ENCODE measurements at places on chromosomes 13 and 19.

DNA sequence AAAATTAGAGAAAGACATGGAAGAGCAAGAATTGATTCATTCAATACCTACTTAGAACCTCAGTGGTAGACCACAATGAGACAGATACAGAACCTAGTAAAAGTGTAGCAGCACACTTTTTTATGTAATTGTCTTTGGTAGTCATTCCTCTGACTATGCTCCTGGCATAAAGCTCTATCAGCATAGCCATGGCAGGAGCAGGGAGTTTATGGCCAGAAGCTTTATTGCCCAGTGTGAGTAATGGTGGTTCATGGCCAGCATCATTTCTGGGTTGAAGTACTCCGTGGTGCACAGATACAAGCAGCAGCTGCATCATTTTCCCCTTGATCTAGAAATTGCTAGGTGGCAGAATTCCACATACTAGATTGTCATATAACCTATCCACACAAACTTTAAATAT is 352.6 kb downstream of the TBC1D4 start:
- no peak for DNase-seq

- DNase-seq, result no peak
Observed at GRCh38 chr13:85288698-85289097, 510.5 kb downstream of the SLITRK6 start.

- no peak for DNase-seq
Observed at GRCh38 chr13:89372193-89372592, 1701.0 kb downstream of the SLITRK5 start.

DNA sequence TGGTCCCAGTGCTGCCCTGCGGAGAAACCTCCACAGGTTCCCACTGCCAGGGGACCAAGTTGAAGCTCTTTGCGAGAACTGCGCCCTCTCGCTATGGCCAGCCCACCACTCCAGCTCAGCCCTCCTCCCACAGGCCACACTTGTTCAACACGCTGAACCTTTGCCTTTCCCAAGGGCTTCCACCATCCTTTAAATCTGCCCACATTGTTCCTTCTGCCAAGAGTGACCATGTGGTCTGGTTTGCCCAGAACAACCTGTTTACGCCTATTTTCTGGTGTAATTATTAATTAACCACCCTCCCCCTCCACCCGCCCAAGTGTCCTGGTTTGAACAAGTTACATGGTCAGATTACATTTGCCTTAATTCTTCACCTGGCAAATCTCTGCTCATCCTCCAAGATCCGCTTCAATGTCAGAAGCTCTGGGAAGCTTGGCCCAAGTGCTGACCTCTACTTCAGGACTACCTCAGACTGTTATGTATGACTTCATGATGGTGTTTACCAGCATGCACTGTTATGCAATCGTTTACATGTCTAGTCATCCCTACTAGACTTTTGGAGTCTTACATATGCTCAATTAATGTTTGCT is 12.0 kb upstream of the USP12 start:
- no peak for DNase-seq

- no peak for DNase-seq
Observed at GRCh38 chr19:51794885-51795490, at the start of gene FPR3. Gene FPR3 (plus strand): TSS chr19:51795157. CDS start chr19:51823749, 28,592 bp downstream.

- no peak for DNase-seq
Observed at GRCh38 chr13:66578305-66578704, 651.8 kb downstream of the PCDH9 start.

GRCh38 chr13:48160606-48161278 is 65.8 kb upstream of the MED4 start:
- peak; percentile 61 for DNase-seq

DNA sequence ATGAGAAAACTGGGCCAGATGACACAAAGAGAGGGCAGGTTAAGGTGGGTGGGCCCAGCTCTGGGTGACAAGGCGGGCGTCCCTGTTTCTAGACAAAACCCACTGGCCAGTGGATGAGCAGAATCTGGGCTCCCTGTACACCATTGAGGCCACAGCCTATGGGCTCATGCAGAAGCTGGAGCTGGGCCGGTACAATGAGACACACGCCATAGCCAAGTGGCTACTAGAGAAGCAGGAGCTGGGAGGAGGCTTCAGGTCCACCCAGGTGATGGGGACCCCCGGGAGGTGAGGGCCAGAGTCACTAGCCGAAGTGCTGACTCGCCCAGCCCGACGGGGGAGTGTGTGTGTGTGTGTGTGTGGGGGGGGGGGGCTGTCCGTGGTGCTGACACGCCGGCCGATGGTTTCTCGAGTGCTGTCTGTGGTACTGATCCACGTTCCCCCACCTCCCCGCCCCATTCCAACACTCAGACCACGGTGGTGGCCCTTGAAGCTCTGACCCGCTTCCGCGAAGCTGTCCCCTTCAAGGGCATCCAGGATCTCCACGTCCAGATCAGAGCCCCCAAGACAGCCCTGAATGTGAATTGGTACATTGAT is 24.3 kb upstream of the SHFL start:
- no peak for DNase-seq

- DNase-seq, result no peak
Observed at GRCh38 chr19:5155586-5156210, 184.9 kb downstream of the PTPRS start.

- DNase-seq, result no peak
Observed at GRCh38 chr13:81319351-81319750, 978.4 kb upstream of the SPRY2 start.

GRCh38 chr13:77810430-77810829 is 108.2 kb downstream of the EDNRB start:
- no peak for DNase-seq

GRCh38 chr13:24223341-24224231 is 63.1 kb downstream of the SPATA13 start:
- DNase-seq, result no peak

GRCh38 chr19:54709212-54709948 is 14.9 kb upstream of the KIR3DL3 start:
- no peak for DNase-seq

- no peak for DNase-seq
Observed at GRCh38 chr19:41356984-41357739, 3.4 kb upstream of the TGFB1 start.

DNA sequence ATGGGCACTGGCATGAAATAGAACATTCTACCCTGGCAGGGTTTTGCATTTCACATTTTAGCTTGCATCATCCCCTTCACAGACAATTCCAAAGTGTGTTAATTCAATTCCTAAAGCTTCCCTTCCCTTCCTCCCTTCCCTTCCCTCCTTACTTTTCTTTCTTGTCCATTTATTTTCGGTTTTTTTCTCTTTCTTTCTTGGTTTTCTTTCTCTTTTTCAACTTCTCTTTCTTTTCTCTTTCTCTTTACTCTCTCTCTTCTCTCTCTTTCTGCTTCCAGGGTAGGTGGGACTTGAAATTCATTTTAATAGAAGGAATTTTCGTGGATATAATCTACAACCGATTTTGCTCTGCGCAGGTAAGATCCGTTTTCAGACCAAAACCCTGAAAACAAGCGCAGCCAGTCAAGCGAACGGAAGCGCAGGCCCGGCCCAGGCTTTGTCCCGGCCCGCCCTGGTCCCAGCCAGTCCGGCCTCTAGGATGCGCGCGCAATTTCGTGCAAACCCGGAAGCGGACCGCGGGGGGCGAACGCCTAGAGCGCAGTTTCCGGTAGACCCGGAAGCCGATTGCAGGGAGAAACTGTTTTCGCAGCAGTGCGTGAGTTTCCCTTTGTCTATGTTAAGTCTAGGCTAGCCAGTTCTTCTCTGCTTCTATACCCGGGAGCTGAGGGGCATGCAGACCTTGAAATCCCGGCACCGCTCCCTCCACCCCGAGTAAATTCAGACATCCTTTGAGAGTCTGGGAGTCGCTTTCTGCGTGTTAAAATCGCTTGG is at the start of gene ZNF528:
Gene ZNF528 (plus strand): TSS at position 540 of the 771 bp plus-strand sequence. CDS start 4,165 bp downstream, outside the sequence.
- DNase-seq, result peak; percentile 59

- DNase-seq, result no peak
Observed at GRCh38 chr19:49583239-49583638, 2.1 kb downstream of the PRRG2 start.

GRCh38 chr19:55083004-55083850 is 7.6 kb downstream of the EPS8L1 start:
- DNase-seq, result no peak

- DNase-seq, result no peak
Observed at GRCh38 chr13:108095036-108095435, 120.3 kb downstream of the LIG4 start.

DNA sequence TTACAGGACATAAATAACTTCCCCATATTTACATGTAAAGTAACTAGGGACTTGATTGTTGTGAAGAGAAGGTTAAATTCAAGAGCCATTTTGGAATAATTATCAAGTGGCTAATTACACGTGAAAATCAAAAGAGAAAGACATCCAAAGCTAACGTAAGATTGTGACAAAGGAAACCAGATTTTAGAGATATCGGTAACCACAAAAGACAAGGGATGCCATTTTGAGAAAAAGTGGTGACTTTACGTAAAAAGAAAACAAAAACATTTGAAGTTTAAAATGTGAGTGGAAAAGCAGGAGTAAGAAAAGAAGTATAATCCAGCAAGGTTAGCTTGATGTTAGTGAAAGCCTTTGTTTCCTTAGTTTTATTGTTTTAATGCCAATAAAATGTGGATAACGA is 10.9 kb upstream of the VWA8 start:
- no peak for DNase-seq

DNA sequence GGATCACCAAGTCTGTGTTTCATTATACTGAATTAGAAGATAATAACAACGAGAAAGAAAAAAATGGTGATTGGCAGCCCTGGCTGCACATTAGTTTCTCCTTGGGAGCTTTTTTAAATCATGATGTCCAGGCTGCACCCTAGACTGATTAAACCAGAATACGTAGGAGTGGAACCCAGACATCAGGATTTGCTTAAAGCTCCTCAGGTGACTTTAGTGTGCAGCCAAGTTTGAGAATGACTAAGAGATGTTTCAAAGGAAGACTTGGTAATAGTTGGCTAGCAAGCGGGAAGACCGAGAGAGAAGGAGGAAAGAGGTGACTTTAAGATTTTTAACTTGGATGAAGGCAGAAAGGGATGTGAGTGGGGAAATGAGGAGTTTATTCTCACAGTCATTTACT is 71.4 kb upstream of the SERP2 start:
- no peak for DNase-seq

DNA sequence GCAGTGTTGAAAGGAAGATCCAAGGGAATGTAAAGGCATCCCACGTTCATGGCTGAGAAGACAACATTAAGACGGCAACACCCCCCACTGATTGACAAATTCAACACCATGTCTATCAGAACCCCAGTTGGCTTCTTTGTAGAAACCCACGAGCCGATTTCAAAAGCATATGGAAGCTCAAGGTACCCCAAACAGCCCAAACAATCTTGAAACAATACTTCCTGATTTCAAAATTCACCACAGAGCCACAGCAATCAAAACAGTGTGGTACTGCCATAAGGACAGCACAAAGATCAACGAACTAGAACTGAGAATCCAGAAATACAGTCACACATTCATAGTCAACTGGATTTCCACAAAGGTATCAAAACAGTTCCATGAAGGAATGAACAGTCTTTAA is 6.2 kb downstream of the MIER2 start:
- DNase-seq, result no peak

GRCh38 chr13:31859571-31859970 is 120.2 kb downstream of the RXFP2 start:
- peak; percentile 25 for DNase-seq

- no peak for DNase-seq
Observed at GRCh38 chr19:50159078-50159477, 4.0 kb downstream of the IZUMO2 start.

DNA sequence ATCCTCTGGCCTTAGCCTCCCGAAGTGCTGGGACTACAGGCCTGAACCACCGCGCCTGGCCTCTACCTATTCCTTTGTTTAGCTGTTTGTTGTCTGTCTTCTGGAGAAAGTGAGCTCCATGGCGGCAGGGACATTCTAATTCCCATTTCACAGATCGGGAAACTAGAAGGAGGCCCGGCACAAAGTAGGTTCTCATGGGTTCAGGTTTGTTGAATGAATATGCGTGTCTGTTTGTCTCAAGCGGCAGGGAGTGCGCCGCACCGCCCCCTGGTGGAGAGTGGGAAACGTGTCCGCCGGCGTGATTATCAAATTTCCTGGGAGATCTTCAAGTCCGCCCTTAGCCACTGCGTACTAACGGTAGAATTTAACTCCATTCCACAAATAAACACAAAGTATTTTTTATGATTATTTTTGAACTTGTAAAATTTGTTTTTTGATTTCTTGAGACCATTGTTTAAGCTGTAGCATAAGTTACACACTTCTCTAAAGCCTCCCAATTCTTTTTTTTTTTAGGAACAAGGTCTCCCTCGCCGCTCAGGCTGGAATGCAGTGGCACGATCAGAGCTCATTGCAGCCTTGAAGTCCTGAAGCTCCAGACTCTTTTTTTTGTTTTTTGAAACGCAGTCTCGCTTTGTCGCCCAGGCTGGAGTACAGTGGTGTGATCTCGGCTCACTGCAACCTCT is 8.9 kb upstream of the CCDC9 start:
- peak; percentile 58 for DNase-seq

DNA sequence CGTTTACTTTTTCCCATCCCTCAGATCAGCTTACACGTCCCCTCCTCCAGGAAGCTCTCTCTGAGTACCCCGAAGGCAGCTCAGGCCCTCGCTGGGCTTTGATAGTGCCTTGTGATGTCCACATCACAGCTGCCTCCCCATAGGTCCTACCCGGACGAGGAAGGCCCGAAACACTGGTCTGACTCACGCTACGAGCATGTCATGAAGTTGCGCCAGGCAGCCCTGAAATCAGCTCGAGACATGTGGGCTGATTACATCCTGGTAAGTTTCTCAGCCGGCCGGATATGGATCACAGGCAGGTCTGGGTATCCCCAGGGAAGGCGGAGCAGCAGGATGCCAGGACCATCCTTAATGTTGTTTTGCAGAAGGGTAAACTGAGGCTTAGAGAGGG is 4.8 kb downstream of the COLGALT1 start:
- no peak for DNase-seq

- DNase-seq, result no peak
Observed at GRCh38 chr19:32453736-32454135, 48.2 kb downstream of the DPY19L3 start.

DNA sequence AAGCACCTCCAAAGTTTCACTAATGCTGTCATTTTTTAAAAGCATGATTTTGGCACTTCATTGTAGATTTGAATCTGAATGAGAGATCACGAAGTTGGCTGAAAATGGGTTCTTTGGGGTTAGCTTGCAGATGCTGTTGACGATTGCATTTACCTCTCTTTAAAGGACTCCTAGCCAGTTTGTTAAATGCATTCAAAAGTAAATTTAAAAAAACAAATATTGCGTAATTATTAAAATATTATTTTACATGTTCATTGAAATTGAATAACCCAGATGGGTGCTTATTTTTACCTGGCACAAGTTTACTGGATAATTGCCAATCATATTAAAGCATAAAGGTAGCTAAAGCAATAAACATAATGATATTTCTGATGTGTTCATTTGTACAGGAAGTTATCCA is 172.2 kb downstream of the ABCC4 start:
- DNase-seq, result no peak

DNA sequence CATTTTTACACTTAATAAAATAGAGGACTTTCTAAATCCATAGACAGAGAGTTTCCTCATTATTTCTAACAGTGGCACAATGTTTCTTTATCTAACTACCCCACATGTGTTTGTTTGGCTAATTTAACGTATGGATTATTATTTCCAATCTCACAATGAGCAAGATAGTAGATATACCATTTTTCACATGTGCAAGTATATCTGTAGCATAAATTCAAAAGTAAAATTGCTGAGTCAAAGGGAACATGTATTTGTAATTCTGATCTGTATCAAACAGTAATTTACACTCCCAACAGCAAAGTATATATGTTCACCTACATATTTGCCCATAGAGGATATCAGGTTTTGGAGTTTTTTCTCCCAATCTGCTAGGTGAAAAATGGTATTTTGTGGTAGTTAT is 18.3 kb downstream of the MAST1 start:
- DNase-seq, result no peak
